ENCODE measurements at places on chromosomes 3 and 15.

DNA sequence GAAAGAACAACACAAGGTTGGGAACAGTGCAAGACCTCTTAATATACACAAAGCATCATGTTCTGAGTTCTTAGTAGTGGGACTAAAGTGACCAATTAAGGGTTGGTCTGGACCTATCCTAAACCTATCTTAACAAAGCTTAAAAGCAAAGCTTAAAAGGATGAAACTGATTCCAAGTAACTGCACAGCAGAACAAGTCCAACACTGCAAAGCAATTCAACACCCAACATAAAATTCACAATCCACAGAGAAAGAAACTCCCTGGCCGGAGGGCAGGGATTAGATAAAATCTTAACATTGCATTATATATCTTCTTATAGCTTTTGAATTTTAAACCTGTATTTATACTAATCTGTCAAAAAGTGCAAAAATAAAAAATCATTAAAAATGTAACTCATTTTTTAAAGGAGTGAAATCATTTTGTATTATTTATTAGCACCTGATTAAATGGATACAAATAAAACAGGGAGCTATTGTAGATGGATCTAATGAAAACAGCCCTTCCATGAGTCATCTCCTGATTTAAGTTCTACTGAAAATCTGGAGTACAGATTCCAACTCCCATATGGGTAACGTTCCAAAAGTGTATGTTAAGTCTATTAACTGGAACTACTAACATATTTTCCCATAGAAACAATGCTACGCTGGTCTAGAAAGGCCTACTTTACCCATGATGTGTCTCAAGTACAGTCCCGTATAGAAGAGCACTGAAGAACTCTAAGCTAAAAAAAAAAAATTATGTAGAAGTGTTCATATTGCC, 34.9 kb downstream of the PIK3R4 start:
- no peak for DNase-seq

DNA sequence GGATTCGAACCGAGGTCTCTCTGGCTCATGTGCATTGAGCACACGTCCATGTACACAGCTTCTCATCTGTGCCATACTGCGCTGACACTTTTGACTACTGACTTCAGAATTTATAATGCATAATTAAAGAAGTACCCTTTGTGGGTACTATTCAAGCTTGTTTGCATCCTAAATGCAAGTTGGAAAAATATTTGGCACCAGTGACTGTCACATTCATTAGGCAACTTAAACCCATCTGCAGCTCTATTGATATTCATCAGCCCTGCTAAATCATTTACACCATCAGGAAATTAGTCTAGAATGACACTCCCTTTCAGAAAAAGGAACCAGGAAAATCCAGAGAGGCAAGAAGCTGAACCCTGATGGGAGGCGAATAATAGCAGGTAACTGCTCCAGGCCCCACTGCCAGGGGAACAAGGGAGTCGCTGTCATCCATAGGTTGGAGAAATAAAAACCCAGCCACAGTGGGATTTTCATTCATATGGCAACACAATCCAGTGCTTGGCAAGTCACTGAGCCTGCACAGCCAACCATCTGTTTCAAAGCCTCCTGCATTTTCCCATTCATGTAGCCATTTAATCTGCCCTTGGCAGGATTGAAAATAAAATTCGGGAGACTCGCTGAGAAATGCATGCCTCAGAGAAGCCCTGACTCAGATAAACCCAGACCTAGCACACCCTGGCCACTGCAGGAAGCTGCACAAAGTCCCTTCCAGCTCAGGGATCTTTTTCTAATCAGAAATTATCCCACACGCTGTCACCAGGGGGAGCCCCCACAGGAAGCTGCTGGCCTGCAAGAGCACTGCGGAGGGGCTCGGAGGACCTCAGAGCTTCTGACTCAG, 103.0 kb upstream of the VEPH1 start:
- peak; percentile 73 for DNase-seq

DNA sequence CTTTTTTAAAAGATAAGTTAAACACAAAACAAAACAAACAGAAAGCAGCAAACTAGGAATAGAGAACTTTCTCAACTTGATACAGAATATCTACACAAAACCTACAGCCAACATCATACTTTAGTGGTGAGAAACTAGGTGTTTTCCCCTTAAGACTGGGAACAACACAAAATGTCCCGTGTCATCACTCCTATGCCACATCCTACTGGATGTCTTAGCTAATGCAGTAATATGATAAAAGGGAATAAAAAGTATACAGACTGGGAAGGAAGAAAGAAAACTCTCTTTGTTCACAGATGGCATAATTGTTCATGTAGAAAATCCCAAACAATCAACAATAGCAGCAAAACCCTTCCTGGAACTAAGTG, 45.9 kb downstream of the TMEM45A start:
- DNase-seq = no peak

GRCh38 chr15:33963831-33964664, 4.2 kb upstream of the CHRM5 start:
- DNase-seq = no peak

GRCh38 chr3:61869371-61869770, 308.0 kb downstream of the PTPRG start:
- no peak for DNase-seq

- DNase-seq = no peak
These were observed 102.6 kb upstream of the KLHL25 start for GRCh38 chr15:85897207-85897894.

- DNase-seq = no peak
These were observed 38.7 kb upstream of the CA12 start for GRCh38 chr15:63420333-63420747.

GRCh38 chr3:127784865-127785710, 37.2 kb downstream of the MGLL start:
- no peak for DNase-seq

DNA sequence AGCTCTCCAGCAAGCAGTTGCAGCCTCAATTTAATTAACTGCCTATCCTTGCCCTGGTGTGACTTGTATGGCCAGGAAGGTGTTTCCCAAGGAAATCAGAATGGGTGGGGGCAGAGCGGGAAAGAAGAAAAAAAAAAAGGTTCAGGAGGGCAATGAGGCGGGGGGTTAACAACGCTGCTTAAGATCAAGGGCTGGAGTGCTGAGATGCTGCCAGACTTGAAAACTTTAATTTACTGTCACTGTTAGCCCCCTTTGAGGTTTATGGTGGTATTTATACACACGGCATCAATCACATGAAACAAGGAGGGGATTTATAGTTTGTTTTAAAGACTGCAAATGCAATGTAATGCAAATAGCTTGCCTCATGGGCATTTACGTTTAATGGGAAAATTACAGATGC, 319.4 kb upstream of the NR2F2 start:
- DNase-seq = no peak

DNA sequence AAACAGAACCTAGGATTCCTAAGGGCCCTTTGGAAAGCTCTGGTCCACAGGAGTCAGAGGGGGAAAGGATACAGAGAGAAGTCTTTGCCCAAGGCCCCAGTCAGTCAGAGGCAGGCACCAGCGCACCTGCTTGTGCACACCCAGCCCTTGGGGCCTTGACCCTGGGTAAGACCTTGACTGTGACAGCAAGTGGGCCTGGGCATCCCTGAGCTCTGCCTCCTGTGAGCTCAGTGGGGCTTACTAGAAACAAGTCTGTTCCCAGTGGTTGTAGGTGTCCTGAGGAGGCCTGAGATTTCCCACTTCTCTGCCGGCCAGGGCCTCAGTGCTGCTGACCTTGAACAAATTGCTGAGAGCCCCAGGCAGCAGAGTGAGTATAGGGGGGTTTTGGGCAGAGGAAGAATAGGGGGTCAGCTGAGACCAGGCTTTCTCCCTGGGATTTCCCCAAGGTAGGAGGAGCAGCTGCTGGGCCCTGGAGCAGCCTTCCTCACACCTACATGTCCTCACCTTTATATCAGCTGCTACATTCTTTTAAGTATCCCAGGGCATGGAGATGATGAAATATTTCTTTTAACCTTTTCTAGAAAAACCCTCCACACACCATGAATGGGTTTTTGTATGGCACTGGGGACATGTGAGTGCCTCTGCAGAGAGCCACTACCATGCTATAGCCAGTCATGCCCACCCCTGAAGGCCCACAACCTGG, 9.7 kb upstream of the DAG1 start:
- no peak for DNase-seq

GRCh38 chr3:6079011-6079410, 781.9 kb upstream of the GRM7 start:
- no peak for DNase-seq

DNA sequence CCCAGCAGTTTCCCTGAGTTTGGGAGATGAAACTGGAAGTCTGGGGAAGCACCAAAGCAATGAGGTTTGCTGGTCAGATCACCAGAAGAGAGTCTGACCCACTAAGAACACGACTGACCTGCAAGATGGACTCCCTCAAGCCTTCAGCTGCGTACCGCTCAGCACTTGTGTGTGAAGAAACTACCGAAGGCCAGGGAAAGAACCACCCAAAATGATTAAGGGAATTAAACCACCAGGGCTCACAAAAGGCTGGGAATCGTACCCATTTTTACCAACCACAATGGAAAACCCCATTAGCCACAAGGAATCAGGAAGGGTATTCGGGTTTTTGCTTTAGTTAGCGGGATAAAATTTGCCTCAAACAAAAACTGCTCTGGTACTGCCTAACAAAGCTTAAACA, 21.6 kb downstream of the ATP13A3 start:
- DNase-seq = no peak

GRCh38 chr3:157535667-157536066, 32.5 kb upstream of the VEPH1 start:
- DNase-seq = no peak

GRCh38 chr3:24810881-24811280, 316.2 kb upstream of the THRB start:
- DNase-seq = no peak

DNA sequence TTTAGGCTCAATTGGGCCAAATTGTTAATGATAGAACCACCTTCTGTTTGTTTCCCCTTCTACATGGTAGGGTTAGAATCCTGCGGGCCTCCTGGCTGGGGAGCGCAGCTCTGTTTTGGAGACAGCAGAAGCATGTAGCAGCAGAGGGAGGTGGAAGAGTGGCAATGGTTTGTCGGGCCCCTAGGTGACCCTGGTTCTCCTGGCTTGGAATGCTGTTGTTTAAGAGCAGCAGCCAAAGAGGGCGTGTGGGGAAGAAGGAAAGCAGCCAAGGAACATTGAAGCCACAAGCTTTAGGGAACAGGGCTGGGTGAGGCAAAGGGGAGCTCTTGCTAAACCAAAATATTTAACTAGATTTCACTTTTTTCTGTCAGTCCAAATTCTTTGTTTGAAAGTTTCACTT, 213.7 kb upstream of the NR2E3 start:
- DNase-seq = no peak

GRCh38 chr3:181701096-181701495, 10.6 kb upstream of the SOX2 start:
- no peak for DNase-seq

DNA sequence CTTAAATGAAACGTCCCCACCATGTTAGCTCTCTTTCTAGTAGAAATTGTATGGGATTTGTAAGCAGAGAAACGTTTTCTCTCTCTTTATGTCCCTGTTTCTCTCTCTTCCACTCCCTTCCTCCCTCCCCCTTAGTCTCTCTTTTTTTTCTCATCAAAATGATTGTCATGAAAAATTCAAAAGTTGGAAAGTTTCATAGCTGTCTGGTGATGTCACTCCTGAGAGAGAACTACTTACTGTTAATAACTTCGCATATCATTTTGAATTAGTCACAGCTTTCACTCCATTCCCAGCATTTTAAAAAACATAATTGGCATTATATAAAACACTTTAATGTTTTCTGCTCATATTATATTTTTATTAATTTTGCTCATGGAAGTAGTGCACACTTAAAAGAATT, 331.1 kb downstream of the C3orf38 start:
- no peak for DNase-seq

- no peak for DNase-seq
These were observed 8.8 kb upstream of the SLC6A6 start for GRCh38 chr3:14393440-14394106.

- DNase-seq = no peak
These were observed 43.3 kb downstream of the ZPLD1 start for GRCh38 chr3:102478160-102478559.

DNA sequence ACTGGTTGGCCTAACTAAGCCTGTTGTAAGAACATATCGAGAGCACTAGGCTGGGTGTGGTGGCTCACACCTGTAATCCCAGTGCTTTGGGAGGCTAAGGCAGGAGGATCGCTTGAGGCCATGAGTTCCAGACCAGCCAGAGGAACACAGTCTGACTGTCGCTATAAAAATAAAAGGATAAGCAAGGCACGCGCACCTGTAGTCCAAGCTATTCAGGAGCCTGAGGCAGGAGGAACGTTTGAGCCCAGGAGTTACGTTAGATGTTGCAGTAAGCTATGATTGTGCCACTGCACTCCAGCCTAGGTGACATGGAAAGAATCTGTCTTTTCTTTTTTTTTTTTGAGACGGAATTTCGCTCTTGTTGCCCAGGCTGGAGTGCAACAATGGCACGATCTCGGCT, 24.9 kb downstream of the MAP4 start:
- DNase-seq = no peak

- no peak for DNase-seq
These were observed 36.0 kb downstream of the BTLA start for GRCh38 chr3:112463250-112463649.

DNA sequence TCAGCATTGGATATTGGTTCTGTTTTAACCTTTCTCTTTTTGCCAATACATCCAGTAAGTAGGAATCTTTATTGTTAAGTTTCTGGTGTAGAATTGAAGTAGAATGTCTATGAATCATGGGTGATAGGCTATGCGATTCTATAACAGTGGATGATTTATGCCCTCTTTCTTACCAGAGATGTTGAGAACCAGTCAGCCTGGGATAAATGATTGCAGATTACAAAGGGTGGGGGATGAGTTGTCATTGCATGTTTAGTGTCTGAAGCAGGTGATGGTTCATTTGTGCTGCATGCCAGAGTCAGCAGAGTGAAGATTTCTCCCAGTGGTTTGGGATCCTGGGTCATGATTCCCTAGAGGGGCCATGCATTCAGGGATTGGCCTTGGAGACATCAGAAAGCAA, 14.3 kb downstream of the RETNLB start:
- no peak for DNase-seq

DNA sequence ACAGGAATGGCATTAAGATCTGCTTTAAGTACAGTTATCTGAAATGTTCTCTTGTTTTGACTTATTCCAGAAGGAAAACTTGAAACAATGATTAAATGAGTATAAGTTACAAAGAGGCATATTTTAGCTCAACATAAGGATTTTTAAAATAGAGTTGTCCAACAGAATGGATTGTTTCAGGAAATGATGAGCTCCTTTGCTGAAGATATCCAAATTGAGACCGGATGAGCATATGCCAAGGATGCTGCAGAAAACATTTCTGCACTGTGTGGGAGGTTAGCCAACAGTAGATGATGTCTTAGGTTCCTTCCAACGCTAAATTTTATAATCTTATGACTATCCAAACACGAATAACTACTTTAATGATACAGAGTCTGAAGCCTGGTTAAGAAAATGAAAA, 226.5 kb upstream of the NANOGP8 start:
- no peak for DNase-seq

- DNase-seq = peak; percentile 54
These were observed 259.9 kb downstream of the FGF12 start for GRCh38 chr3:192467230-192468140.

DNA sequence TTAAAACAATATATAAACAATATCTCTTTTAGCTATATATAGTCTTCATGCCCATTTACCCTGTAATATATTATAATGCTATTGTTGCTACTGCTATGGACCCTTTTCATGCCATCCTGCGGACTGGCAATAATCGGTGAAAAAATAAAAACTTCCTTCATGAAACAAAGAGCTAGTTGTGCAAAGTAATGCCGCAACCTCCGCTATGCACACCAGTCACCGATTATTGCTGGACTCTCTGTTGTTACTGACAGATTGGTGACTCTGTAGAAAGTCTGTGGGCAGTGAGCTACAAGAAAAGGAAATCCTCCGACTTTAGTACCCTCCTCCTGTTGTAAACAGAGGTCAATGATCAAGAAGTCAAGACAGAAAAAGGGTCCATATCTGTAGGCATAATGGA, 17.9 kb upstream of the ICE2 start:
- no peak for DNase-seq

Measured in stimulated activated CD4-positive, alpha-beta T cell treated with anti-CD3 and anti-CD28 coated beads, Interleukin-2, amount 100 ng/mL, for 24 hours (primary cell).